Activated CD4-positive, alpha-beta T cell treated with anti-CD3 and anti-CD28 coated beads for 48 hours (primary cell): ENCODE measurements at places on chromosomes 5 and 9.

- no peak for DNase-seq
These were observed 2.7 kb downstream of the UGT3A1 start for GRCh38 chr5:35988529-35988928.

DNA sequence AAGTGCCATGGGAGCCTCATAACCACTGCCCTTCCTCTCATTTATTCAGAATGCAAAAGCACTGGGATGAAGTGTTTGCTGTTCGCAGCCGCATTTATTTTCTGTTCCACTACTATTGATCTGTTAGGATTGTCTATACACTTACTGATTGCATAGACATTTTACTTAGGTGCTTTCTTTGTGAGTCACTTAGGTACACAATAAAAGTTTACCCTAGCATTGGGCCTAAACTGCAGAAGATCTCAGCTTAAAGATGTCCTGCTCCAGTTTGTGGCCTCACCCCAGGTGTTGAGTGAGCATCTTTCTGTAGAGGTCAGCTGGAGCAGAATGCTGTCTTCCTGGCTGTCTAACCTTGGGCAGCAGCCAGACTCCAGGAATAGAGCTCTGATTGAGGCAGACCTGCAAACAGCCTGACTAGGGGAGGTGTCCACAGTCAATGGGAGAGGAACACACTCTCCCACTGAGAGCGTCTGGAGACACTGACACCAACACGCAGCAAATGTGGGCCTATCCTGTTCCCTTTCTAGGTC lies 54.0 kb downstream of the GPR21 start:
- no peak for DNase-seq

- no peak for DNase-seq
These were observed 121.3 kb downstream of the LHFPL2 start for GRCh38 chr5:78527054-78527859.

DNA sequence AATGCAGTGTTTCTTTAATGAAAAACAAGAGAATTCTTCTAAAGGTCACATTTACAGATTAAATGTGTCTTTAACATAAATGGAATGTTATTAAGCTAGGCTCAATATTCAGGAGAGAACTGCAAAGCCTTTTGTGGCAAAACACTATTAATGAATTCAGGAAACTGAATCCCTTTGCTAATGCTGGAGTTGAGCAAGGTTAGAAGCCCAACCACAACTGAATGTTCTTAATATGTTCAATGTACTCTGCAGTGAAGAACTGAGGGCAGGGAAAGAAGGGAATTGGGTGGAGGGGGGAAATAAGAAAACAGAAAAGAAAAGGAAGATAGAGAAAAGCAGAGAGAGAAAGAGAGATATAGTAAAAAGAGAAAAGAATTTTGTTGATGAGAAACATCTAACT lies 276.7 kb upstream of the TMEM161B start:
- DNase-seq: no peak

GRCh38 chr5:140113180-140113698 lies 670 bp upstream of the PURA start:
- peak; percentile 29 for DNase-seq

DNA sequence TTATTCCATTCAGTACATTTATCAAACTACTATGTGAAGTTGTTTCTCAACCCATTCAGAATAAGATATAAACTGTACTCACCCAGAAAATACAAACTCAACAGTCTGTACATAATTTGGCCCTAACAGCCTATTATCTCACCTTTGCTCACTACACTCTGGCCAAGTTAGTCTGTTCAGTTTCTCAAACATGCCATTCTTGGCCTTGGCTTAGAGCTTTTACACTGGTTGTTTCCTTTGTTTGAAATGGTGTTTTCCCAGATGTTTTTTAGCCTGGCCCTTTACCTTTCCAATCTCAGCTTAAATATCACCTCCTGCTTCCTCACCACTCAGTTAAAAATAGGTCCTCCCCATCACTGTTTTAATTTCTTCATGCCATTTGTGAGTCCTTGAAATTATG lies 13.6 kb downstream of the CDC42SE2 start:
- DNase-seq: no peak

DNA sequence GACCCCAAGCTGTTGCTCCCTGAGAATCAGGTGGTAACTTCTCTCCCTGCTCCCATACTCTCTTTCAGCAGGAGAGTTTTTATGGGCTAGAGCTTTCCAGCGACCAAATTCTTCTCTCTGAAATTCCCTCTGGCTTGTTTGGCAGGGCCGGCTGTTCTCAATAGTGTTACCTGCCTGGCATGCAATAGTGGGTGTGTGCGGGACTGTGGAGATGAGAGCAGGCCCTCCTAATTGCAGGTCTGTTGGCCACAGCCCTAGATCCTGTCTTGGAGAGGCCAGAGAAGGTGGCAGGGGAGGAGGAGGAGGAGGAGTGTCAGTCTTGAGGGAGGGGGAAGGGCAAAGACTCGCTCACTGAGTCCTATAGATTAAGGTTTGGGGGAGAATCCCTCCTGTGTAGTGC lies 29.5 kb downstream of the AQP7 start:
- no peak for DNase-seq

- DNase-seq: no peak
These were observed 288.7 kb downstream of the FBXL17 start for GRCh38 chr5:108093186-108093585.

GRCh38 chr5:67844924-67845323 lies 370.6 kb upstream of the PIK3R1 start:
- DNase-seq: no peak

- no peak for DNase-seq
These were observed 155.0 kb downstream of the TLE1 start for GRCh38 chr9:81534138-81534875.

- no peak for DNase-seq
These were observed 534 bp upstream of the SAPCD2 start for GRCh38 chr9:137070906-137071275.

DNA sequence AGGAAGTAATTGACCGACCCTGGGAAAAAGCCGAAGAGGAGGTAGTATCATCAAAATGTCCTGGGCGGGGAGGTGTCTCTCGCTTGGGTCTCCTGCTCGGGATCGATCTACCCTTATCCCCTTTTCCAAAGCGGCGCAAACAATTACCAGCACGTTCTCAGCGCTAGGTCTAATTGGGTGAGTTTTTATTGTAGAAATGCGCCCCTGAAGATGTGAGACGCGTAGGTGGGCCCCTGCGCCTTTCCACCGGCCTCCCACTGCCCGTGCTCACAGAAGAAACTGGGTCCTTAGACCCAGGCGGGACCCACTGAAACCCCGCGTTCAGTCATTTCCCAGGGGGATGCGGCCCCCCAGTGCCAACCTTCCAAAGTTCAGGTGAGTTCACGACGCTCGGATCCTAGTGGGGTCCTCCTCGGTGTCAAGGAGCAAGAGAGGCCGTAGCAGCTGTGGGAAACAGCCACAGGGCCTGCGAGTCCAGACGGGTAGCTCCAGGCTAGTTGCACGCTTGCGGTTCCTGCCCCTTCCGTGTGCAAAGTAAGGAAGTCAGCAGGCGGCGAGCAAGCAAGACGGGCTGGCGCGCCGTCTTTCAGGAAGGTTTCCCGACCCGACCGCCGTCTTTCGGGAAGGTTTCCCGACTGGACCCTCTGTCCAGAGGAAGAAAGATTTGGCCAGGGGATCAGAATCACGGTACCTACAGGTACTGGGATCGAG lies 1.5 kb downstream of the SMIM32 start:
- no peak for DNase-seq

- no peak for DNase-seq
These were observed 472.7 kb upstream of the CDH9 start for GRCh38 chr5:27511061-27511460.

DNA sequence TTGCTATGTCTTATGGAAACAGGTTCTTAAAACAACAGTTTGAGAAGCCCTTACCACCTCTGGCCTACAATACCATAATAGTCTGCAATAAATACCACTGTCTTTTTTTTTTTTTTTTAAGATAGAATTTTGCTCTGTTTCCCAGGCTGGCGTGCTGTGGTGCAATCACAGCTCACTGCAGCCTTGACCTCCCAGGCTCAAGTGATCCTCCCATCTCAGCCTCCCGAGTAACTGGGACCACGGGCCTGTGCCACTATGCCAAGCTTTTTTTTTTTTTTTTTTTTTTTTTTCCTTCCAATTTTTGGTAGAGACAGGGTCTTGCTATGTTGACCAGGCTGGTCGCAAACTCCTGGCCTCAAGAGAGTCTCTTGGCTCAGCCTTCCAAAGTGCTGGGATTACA lies 37.0 kb downstream of the AFF4 start:
- no peak for DNase-seq
